ENCODE measurements at places on chromosomes 2 and 18. TPM values are rescaled to one million over a fixed set of nuclear protein-coding genes. Genes with fewer than 3 reads are reported as not detected.
A peak's percentile ranks its signal among the peaks of the same experiment; 100 is the strongest.

DNA sequence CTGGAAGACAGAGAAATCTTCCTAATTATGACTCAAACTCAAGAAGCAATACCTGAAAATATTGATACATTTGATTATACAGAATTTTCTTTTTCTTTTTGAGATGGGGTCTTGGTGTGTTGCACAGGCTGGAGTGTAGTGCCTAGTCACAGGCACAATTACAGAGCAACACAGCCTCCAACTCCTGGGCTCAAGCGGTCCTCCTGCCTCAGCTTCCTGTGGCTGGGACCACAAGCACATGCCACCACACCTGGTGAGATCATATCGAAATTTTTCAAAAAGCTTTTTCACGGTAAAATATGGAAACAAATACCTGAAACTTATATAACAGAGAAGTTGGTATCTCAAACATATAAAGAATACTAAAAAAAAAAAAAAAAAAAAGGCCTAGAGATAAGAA is 27.9 kb downstream of the TGFBRAP1 start:
- H3K36me3 ChIP-seq = peaks cover 6% of the 10 kb centered on the region
- no peak overlapping the region for H3K27ac ChIP-seq
- no peaks in the 10 kb centered on the region for H3K27me3 ChIP-seq
- no peak overlapping the region for H3K4me3 ChIP-seq
- DNase-seq = no peak

- H3K4me3 ChIP-seq = no peak overlapping the region
- no peaks in the 10 kb centered on the region for H3K36me3 ChIP-seq
- no peaks in the 10 kb centered on the region for H3K4me1 ChIP-seq
- H3K27ac ChIP-seq = no peak overlapping the region
- no peaks in the 10 kb centered on the region for H3K27me3 ChIP-seq
Observed at GRCh38 chr18:24734058-24734457, 273.6 kb downstream of the HRH4 start.

The TP53I3 gene
- total RNA-seq = 5.4 TPM

DNA sequence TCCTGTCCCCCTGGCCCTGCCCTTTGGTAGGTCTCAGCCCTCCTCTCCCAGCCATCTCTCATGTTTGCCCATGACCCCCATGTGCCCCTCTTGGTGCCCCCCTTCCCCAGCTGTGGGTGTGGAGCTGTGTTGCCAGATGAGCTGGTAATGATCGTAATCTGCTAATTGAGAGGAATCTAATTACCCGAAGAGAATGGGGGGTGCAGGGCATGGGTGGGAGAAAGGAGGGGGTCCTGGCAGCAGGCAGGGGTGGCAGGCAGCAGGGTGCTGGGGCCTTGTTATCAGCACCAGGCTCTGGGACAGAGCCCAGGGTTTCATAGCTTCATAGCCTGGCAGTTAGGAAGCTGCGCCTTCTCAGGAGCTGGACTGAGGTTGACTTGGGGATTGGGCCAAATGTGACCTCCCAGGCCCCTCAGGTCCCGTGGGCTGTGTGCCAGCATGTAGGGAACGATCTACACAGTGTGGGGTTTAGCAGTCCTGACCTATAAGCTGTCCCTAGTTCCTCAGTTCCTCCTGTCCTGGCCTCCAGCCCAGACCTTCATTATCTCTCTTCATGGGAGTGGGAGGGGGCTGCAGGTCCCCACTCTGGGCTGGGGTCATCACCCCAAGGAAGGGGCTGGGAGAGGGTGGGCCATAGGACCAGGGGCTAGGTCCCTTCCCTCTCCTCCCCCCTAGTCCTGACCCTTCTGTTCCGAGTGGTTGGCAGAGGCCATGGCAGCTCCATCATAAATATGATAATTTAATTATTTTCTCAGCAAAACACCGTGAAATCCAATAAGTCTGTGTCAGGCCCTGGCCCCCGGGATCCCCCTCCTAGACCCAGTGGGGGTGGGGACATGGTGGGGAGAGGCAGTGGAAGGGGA is 6.5 kb upstream of the ASIC4 start:
- H3K4me3 ChIP-seq = no peak overlapping the region
- no peaks in the 10 kb centered on the region for H3K36me3 ChIP-seq
- H3K4me1 ChIP-seq = peaks cover 10% of the 10 kb centered on the region
- H3K27me3 ChIP-seq = peaks cover 20% of the 10 kb centered on the region
- no peak for DNase-seq

DNA sequence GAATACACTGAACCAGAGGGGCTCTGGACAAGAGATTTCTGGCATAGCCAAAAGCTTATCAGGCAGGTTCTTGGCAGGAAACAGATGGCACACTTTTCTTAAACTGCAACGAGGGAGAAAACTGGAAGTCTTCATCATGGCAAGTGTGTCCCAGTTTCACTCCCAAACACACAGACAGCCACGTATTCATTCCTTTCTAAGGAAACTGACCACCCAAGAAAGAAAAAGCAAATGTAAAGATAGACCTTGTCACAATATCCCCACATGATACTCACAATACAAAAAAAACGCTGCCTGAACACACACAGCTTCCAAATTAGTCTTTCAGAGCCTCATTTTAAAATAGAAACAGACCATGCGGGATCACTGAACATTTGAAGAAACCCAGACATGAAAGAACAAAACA is 40.6 kb upstream of the RTTN start:
- no peak for DNase-seq
- no peaks in the 10 kb centered on the region for H3K27me3 ChIP-seq
- peak overlapping the region; percentile 21 for H3K4me3 ChIP-seq
- H3K27ac ChIP-seq = no peak overlapping the region

The DSC2 gene
- total RNA-seq = 1.2 TPM

DNA sequence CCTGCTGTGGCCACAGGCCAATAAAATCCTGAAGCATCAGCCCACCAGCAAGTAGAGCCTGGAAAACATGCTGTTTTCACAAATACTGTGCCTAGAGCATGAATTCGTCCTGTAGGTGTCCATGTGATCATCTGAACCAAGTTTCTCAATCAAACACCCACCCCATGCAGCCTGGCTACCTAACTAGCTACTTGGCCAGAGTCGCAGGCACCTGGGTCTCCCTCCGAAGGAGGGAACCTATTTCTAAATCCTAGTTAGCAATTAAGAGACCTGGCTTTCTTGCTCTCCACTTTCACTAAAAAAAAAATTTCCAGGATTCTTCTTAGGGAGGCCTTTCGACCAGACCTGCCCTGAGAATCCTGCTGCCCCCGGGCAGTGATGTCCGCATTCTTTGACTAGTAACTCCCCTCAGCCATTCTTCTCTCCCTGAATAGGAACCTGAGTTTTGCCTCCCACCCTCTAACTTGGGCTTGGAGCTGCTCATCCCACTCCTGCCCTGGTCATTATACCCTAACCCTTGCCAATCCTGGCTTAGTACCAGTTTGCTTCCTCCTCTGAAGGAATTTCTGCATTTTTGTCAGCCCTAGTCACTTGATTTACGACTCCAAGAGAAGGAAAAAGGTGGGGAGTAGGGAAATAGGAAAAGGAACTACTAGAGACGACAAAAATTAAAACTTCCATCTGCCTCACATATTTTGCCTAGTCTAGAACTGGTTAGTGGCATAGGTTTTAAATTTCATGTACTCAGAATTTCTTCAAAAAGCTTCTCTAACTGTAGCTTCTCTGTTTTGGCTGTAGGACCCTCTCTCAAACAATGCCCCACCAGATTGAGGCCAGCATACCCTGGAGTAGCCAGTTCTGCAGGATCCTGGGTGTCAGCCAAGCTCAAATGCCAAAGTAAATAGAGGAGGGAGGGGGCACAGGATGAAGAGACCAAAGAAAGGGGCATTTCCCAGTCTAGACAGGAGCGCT is 25.4 kb upstream of the TANK start:
- H3K27me3 ChIP-seq = no peaks in the 10 kb centered on the region
- peak overlapping the region; percentile 27 for H3K27ac ChIP-seq
- H3K4me1 ChIP-seq = peaks cover 8% of the 10 kb centered on the region
- no peak overlapping the region for H3K4me3 ChIP-seq
- H3K36me3 ChIP-seq = no peaks in the 10 kb centered on the region
- no peak for DNase-seq

The CPLX4 gene
- not detected for total RNA-seq

All from gastrocnemius medialis (tissue), 4 donors.